ENCODE measurements at places on chromosomes 5 and 9.

DNA sequence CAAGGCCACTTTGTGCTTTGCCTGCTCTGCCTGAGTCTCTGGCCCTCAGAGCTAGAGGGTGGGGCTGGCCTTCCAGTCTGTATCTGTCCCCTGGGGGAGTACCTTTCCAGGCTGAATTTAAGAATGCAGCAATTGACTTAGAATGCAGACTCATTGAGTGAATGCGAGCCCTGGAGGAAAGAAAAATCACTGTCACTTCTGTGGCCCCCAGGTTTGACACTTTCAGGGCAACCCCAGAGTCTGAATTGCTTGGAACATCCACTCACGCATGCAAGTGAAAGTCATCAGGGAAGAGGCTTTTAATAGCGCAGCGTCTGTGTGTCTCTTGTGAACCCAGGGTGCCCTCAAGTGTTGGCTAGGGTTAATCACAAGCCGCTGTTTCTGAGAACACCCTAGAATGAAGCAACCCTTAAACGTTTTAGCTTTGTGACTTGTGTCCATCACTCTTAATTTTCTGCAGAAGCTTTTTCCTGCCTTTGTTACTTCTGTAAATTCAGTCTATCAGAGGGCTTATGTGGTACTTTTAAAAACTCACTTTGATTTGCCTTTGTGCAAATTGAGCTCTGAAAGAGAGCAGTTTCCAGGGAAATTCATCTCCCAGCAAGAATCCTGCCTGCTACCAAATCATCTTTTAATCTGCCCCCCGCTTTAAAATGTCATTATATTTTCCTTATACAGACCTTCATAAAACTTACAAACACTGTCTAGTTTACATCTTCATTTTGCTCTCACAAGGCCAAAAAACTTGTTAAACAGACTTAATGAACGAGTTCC, 146.8 kb upstream of the IQGAP2 start:
- peak; percentile 29 for DNase-seq

GRCh38 chr9:81083067-81083466, 606.3 kb downstream of the TLE1 start:
- DNase-seq, result no peak

GRCh38 chr5:149605354-149605997, 24.2 kb downstream of the ARHGEF37 start:
- DNase-seq, result no peak

DNA sequence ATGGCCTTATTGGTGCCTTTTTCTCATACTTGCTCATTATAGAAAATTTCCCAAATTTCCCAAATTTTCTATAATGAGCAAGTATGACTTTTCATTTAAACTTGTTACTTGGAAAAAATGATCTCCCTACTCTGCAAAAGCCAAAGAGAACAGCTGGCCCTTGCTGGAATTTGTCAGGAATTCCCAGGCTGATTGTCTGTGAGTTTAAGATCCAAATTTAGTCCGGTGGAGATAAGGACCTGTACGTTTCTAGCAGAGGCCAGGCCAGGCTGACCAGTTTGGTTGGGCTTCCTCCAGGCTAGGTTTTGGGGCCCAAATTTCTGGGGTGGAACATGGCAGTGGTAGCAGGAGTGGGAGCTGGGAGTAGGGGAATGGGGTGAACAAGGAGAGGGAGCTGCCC, 51.9 kb downstream of the NEURL1B start:
- DNase-seq, result no peak

GRCh38 chr5:107457138-107457537, 213.6 kb downstream of the EFNA5 start:
- DNase-seq, result no peak

DNA sequence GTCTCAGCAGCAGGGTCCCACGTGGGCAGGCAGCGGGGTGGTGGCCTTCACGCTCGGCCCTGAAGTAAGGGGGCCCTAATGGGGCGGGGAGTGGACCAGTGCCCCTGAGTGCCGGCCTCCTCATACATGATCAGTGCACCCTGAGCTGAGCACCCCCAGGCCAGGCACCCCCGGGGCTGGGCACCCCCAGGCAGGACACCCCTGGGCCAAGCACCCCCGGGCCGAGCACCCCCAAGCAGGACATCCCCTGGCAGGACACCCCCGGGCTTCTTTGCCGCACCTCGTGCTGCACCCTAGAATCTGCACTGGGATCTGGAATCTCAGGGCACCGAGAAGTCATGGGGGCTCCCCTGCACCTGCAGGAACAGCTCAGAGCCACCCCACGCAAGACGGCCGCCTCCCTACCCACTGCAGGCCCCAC, 51.4 kb downstream of the EXD3 start:
- DNase-seq, result no peak

Data from AG09319 (cell line).